ENCODE measurements at places on chromosomes 6 and 20.

- peak; percentile 90 for DNase-seq
Observed at GRCh38 chr6:90103056-90103800, 193.4 kb downstream of the BACH2 start.

DNA sequence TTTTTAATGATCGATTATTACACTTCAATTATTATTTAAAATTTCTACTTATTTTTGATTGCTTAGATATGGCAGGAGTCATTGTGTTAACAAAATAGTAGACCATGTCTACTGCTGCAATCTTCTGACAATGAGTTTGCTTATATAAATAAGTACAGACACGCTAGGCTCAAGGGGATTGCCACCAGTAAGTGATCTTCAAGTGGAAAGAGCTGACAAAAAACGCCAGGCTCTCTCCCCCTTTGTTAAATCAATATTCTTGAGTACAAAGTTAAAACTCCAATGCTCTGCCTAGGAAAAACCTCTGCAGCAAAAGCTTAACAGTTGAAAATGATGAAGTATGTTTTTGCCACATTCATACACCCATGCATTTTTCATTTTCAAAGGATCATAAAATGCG lies 738.1 kb downstream of the HDGFL1 start:
- DNase-seq: no peak

- DNase-seq: no peak
Observed at GRCh38 chr6:33988121-33989015, 157.5 kb downstream of the GRM4 start.

- no peak for DNase-seq
Observed at GRCh38 chr20:50409495-50409894, 100.7 kb upstream of the PTPN1 start.

DNA sequence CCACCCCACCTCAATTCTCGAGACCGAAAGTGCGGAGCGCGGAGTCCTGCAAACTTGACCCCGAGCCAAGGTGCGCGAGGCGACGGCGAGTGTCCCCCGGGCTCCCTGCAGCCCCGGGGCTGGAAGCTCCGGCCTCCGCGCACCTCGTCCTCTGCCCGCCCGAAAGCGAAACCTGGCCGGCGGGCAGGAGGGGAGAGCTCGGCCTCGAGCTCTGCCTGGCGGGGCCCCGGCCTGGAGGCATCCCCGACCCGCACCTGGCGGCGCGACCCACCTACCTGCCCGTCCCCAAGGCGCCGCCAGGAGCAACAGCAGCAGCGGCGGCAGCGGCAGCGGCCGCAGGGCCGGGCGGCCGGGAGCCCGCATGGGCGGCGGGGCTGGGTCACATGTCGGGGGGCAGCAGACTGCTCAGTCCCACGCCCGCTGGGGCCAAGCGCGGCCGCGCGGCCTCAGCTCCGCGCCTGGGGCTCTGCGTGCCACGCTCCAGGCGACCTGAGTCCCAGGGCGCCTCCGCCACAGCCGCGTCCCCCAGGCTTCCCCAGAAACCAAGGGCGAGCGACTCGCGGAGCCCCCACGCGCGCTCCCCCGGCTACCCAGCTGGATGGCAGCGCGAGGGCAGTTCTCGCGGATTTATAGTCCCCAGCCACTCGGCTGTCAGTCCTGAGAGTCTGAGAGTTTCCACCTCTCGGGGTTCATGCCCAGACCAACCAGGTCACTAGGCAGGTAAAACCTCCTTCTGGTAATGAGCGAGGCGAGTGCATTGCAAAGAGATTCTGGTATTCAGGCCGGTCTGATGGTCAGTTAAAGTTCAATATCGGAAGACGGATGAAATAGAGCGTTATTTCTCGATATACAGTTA lies at the start of gene IL20RA:
IL20RA (minus strand) TSS at position 600 of the 856 bp plus-strand sequence; CDS start at position 363, 237 bp downstream.
- DNase-seq: no peak

DNA sequence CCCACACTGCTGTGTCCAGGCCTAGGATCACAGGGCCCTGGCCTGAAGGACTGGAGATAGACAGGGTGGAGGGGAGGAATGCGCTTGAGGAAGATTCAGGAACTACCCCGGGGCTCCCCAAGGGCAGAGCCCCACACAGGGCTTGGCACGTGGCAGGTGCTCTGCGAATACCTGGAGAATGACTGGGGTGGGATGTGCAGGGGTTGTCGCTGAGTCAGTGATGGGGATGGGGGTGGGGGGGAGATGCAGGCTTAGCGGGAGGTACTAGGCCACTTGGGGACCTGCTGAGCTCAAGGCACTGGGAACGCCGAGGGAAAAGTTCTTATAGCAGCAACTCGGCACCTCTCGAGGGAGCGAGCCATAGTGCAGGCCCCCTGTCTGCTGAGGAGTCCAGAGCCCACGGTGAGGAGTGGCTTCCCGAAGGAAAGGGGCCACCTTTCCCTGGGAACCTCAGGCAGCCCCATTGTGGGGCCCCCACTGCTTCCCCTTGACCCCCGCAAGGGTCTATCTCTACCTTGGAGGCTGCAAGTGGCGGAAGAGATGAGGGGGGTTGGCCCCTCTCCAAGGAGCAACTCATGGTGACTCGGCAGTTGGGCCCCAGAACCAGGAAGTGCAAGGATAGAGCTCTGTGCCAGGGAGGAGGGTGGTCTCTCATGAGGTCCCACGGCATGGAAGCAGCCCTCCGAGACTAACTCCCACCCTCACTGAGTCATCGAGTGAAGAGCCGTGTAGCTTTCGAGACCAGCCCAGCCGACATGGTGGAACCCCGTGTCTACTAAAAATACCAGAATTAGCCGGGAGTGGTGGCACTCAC lies 33.1 kb downstream of the SRC start:
- DNase-seq: peak; percentile 54

DNA sequence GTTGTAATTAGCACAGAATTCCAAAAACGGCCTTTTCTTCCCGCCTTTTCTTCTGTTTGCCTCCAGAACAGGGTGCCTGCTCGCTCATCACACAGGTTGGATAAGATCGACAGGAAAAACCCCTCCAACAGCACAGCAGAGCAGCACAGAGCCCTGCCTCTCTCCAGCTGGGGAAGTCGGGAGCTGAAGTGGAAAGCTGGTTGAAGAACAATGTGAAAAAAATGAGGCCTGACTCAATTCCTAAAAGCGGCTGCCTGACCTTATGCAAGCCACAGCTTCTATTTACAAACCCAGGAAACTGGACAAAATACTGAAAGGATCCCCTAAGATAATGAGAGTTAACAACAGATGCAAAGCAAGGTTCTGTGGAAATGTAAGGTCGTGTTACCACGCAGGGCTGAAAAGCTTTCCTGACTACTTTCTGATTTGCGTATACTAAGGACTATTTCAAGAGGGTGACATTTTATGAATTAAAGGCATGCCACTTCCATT lies 116.9 kb downstream of the TTLL2 start:
- DNase-seq: no peak

GRCh38 chr6:144639654-144640053 lies 354.5 kb downstream of the UTRN start:
- DNase-seq: no peak

- DNase-seq: no peak
Observed at GRCh38 chr20:50823319-50823718, 28.5 kb downstream of the BCAS4 start.

DNA sequence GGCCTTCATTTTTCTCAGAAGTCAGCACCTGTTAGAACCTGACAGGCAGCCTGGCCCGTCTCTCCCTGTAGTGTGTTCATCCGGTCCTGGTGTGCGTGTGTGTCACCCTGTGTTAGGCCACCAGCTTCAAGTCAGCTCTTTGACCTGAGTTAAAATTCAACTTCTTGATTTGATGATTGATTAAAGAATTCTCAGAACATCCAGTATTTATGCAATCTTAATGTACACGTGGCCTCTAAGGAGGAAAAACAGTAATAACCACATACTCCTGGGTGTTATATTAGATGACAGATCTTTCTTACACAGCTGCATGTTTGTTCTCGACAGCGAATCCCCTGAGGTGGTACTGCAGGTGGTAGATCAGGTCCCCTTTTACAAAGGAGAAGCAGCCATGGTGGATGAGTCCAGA lies 19.1 kb upstream of the TMEM217 start:
- no peak for DNase-seq

- DNase-seq: no peak
Observed at GRCh38 chr6:162871966-162872365, 144.2 kb downstream of the PACRG start.

GRCh38 chr6:74117113-74117512 lies 421.1 kb downstream of the CD109 start:
- DNase-seq: no peak

DNA sequence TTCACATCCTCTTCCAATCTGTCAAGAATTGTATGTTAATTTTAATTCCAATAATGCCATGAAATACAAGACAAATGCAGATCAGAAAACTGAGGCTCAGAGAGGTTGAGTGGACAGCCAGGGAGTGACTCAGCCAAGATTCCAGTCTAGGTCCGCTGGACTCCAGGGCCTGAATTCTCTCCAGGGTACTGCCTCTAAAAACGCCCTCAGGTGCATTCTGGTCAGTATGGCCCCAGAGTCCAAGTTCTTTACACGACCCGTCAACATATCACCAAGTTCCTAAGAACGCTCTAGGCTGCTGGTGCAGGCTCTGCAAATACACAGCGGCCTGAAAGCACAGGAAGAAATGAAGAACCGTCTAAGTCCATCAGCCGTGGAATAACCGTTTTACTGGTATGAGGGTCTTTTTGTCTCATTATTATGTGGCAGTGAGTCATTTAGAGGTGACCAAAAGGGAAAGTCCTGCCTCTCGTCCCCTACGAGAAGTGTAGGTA lies 709 bp upstream of the ASXL1 start:
- no peak for DNase-seq

- DNase-seq: no peak
Observed at GRCh38 chr6:14280766-14281293, 163.3 kb downstream of the CD83 start.

GRCh38 chr6:154161689-154162088 lies 122.6 kb downstream of the OPRM1 start:
- no peak for DNase-seq

DNA sequence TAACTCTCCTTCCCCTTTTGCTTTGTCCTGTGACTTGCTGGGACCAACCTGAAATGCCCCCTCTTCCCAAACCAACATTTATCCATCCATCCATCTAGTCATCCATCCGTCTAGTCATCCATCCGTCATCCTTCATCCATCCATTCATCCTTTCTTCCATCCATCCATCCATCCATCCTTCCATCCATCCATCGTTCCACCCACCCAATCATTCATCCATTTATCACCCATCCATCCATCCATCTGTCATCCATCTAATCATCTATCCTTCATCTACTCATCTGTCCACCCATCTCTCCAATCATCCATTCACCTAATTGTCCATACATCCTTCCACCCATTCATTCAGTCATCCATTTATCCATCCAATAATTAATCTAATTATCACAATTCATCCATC lies 92.7 kb downstream of the EDN3 start:
- DNase-seq: no peak

DNA sequence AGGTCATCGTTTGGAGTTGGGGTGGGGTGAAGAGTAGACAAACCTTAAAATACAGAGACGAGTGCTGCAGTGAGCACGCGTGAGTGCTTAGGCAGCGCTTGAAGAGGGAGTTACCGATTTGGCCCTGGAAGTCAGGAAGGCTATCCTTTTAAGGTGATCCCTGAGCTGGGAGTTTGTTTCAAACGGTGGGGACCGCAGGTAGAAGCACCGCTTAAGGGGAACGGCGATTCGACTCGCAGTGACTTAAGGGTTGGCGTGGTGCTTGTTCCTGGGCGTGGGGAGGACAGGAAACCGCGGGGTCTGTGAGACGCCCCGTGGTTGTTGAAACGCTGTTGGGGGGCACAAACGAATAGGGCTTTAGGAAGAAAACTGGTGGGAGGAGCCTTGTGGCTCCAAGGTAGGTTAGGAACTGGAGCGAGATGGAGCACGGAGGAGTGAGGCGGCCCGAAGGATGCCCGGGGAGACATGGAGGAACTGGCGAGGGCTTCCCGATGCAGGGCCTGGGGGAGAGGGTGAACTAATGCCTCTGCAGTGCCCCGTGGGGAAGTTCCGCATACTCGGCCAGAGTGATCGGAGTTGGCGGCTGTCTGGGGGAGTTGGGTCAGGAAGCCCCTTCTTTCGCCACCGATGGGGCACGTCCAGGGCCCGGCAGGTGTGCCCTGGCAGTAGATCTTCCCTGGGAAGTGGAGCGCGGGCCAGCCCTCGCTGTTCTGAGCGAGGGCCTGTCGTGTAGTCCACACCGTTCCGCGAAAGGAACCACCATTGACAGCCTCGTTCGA lies 1.3 kb upstream of the CDYL start:
- DNase-seq: peak; percentile 34

DNA sequence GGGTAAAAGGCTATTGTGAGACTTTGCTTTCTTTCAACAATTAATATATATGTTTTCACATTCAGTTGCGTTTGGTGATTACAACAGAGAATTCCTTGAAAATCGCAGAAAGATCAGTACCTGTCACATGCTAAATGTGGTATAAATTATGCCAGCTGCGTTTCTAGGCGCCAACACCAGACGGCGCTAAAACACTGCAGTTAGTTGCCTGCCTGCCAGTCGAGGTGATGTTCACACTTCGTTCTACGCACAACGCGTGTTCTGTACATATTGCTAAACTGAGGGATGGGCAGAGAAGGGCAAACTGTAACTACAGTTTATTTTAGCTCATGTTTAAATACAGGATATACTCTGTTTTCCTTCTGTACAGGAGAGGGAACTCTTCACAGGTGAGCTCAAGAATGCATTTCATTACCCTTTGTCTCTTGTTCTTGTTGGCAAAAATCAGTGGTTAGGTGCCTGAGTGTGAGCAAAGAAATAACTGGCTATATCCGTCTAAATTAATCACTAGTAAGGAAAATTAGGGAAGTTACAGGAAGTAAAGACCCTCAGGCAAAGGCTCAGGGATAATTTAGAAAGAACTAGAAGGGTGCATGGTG lies 100.1 kb upstream of the RGS17 start:
- DNase-seq: peak; percentile 68

DNA sequence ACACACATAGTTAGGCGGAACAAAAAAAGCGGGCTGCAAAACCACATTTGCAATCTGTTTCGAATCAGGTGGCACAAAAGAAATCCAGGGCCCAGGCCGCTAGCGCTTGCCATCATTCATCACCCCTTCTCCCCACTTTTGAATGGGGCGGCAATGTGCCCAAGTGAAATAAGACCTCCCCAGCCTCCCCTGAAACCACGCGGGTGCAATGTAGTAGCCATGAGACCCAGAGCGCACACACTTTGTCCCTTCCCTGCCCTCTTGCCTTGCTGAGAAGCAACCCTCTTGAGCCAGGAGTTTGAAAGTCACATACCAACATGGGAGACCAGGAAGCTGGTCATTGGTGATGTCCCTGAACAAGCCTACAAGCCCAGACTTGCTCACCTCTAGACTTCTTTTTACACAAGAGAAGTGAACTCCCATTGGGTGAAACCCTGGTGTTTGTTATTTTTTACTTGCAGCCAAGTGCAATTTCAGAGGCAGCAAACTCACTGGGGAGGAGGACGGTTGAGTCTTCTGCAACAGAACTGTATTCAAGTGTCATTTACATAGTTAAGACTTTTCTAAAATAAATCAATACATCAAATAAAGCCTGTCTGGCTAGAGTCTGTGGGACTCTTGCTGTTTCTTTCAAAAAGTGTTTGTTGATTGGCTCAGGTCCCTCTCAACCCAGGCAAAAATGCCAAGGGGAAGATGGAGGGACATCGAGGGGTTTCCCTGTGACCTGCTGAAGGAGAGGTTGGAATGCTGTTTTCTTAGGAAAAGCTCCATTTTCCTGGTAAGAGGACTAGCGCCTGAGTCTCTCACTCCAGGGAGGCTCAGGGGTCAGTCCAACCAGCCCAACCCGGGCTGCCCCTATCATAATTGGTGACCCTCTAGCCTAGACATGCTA lies 138.1 kb upstream of the PTPN1 start:
- DNase-seq: peak; percentile 77

- peak; percentile 77 for DNase-seq
Observed at GRCh38 chr6:26594730-26595632, 1.8 kb upstream of the ABT1 start.

- peak; percentile 80 for DNase-seq
Observed at GRCh38 chr20:15236812-15237211, 899.4 kb upstream of the FLRT3 start.

Data from epithelial cell of esophagus (primary cell).